ENCODE measurements at places on chromosomes 7 and 10.

- DNase-seq: no peak
These were observed 165.2 kb downstream of the PTEN start for GRCh38 chr10:88028654-88029053.

GRCh38 chr7:66140924-66141323 lies 26.3 kb downstream of the CRCP start:
- DNase-seq: peak; percentile 56

GRCh38 chr7:136116186-136116585 lies 139.0 kb upstream of the MTPN start:
- no peak for DNase-seq

- no peak for DNase-seq
These were observed 141.1 kb downstream of the ELFN1 start for GRCh38 chr7:1810961-1811849.

DNA sequence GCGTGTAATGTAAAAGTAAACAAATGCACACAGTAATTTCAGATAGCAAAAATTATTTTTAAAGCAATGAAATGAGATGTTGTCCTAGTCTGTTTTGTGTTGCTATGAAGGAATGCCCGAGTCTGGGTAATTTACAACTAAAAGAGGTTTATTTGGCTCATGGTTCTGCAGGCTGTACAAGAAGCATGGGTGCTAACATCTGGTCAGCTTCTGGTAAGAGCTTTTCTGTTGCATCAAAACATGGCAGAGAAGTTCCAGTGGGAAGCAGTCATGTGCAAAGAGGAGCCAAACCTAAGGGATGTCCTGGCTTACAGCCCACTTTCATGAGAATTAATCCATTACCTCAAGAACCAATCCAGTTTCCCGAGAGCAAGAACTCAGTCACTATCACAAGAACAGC lies 62.9 kb upstream of the MNX1 start:
- no peak for DNase-seq

DNA sequence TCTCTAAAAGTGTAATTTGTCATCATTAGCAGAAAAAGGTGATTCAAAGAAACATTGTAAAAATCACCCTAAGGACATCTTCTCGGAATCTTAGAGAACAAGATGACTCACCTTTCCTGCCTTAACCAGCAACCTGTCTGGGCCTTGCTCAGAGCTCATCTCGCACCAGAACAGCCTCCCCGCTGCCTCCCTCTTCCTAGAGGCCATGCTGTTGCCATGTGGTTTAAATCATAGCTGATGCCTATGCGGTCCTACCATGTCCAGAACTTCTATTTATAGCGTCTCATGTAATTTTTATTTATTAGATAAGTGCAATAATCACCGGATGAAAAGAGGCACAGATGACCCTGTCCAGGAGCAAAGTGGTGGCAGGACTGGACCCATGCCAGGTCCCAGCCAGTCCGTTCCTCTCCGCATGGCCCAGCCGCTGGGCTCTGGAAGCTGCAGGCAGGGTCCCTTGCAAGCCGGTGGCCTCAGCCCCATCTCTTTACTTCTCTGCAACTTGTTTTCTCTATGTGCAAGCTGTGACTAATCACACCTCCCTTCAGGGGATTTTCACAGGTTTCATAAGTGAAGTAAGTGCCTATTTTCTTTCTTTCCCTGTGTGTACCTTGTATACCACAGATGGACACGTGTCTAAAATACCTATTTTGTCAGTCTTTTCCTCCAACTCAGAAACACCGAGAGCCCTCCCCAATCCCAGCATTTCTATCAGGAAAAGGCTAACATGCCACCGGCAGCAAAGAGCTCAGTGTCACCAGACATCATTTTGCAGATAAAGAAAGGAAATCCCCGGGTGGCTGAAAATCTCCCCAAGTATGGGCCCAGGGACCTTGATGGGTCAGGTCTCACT lies 27.1 kb downstream of the KLF6 start:
- no peak for DNase-seq

- DNase-seq: no peak
These were observed 17.5 kb downstream of the BMPER start for GRCh38 chr7:33922820-33923219.

- no peak for DNase-seq
These were observed 8.5 kb downstream of the RASSF4 start for GRCh38 chr10:44968091-44968490.

GRCh38 chr10:6926971-6927370 lies 346.9 kb upstream of the PRKCQ start:
- no peak for DNase-seq

GRCh38 chr7:18768256-18768655 lies 272.7 kb downstream of the HDAC9 start:
- DNase-seq: peak; percentile 13

- no peak for DNase-seq
These were observed 173.9 kb downstream of the USP6NL start for GRCh38 chr10:11437391-11438142.

Measured in smooth muscle cell of the brain vasculature (primary cell).